H7 (cell line): ENCODE measurements at places on chromosomes 5 and 9. TPM values are rescaled to one million over a fixed set of nuclear protein-coding genes. Genes with fewer than 3 reads are reported as not detected.

DNA sequence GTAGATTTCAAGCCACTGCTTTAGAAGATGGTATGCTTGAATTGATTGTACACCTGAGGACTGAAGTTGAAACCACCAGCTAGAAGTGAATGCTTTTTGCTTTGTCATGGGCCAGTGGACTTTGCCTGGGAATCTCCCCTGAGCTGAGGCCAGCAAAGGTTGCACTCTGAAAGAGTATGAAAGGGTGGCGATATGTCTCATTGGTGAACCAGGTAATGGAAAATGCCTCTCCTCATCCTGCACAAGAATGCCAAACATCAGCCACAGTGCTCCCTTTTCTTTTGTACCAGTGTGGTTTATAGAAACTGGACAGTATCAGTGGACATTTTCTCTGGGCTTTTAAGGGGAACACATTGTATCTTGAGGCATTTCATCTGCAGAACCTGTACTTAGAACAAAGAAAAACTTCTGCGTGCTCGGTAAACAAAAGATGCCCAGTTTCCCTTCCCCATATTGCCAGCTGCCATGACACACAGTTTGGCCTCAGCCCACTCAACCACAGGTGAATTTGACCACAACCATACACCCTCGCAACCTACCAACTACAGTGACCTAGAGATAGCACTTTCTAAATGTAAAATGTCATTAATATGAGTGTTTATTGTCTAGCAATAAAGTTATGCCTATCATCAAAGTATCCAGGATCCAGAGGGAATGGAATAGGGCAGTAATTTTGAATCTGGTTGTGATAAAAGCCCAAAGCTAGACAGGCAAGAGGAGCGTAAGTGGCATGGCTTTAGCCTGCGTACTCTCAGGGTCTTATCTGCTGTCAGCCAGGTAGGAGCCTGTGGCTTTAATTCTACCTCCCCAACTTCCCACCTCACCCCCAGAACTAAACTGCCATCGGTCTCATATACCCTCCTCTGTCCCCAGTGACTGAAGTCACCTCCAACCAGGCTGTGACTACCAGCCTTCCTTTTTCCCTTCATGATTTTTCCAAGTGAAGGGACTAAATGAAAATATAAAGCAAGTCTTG, 79.5 kb upstream of the LHFPL2 start:
- DNase-seq = no peak

DNA sequence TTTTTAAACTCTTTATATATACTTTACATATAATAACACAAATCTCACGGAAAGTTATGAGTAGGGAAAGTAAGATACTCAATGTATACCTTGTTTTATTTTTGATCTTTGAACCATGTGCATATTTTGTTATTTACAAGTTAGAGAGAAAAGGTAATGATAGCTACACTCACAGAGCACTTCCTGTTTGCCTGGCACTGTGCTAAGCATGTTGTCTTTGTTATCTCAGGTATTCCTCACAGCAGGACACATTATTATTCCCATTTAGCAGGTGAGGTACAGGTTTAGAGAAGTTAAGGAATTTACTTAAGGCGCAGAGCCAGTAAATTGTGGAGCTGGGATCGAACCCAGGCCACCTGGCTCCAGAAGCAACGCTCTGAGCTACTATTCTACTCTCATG, 3.0 kb downstream of the C9 start:
- no peak for DNase-seq

GRCh38 chr5:115180165-115180709, 10.5 kb upstream of the TRIM36 start:
- DNase-seq = peak; percentile 90

GRCh38 chr9:105067895-105068580, 140.1 kb upstream of the ABCA1 start:
- DNase-seq = no peak

The PCDHB6 gene
- total RNA-seq = not detected in 2 replicates

DNA sequence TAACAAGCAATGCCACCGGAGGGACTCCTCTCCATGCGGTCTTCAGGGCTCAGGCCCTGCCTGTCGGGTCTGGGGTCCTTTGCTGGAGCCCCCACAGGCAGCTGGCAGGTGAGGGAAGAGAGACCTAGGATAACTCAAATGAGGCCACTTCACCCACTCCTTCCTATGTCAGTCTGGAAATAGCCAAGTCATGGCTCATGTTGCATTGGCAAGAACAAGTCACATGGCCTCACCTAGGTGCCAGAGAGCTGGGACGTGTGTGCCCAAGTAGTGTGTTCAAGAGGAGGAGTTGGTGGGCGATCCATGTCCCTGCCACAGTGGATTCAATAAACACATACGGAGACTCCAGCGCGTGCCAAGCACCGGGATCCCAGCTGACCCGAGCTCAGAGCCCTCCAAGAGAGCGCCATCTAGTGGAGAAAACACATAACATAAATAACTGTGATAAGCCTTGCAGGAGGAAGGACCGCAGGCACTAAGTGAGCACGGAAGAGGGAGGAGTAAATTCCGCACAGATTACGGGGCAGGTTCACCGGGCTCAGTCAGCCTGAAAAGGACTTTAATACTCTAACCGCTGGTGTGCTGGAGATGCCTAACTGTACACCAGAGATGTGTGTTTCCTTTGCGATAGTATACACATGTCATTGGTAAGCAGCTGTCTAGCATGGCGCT, 580.8 kb downstream of the CCDC171 start:
- DNase-seq = peak; percentile 84

- no peak for DNase-seq
Measured at GRCh38 chr9:86971742-86972141, 24.4 kb upstream of the GAS1 start.

DNA sequence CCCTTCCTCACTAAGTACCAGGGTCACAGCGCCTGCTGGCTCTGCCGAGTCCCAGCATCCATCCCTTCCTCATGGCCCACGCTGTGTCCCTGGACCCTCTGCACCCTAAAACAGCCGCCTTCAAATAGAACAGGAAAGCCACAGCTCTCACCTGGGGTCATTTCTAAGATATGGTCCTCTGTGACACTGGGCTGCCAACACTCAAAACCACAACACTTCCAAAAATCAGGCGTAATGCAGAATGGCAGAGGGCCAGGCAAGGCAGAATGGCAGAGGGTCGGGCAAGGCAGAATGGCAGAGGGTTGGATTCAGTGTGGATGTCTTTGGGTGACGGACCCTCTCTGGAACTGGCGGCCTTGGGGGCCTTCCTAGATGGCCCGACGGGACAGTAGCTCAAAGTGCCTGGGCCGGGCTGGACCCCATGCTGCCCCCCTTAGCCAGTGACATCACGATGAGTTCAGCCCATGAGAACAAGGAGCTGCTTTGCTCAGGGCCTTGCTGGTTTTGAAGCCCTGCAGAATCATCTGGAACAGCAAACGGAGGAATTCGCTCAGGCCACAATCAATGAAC, 35.3 kb downstream of the ZDHHC11B start:
- no peak for DNase-seq

DNA sequence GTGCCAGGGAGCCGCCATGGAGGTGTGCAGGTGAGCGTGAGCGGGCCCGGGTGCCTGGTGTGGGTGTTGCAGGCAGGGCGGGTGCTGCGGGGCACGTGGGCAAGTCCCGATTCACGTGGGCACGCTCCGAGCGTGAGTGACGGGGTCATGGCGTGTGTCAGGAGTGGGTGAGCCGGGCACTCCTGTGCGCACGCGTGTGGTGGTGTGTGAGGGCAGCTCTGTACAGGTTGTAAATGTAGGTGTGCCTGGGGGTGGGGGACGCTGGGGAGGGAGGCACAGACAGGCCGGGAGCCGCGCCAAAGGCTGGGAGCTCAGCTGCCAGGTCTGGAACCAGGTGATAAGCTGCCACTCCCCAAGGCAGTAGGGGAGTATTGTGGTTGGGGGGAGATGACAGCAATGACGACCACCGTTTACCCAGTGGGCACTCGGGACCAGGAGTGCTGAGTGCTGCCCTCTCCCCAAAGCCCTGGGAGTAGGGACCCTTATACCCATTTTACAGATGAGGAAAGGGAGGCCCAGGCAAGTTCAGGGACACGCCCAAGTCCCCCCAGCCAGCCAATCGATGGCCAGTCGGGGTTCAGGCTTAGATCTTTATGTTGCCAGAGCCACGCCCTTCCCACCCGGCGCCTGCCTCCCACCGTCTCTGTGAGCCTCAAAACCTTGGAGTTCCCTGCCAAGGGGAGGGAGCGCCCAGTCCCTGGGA, 9.6 kb downstream of the NCS1 start:
- DNase-seq = no peak

The PLGRKT gene
- 28.2 and 32.3 TPM in 2 replicates for total RNA-seq

The BRD3OS gene
- 16.2 and 25.7 TPM in 2 replicates for total RNA-seq

- DNase-seq = no peak
Measured at GRCh38 chr9:109996936-109997580, 210.9 kb downstream of the C9orf152 start.

DNA sequence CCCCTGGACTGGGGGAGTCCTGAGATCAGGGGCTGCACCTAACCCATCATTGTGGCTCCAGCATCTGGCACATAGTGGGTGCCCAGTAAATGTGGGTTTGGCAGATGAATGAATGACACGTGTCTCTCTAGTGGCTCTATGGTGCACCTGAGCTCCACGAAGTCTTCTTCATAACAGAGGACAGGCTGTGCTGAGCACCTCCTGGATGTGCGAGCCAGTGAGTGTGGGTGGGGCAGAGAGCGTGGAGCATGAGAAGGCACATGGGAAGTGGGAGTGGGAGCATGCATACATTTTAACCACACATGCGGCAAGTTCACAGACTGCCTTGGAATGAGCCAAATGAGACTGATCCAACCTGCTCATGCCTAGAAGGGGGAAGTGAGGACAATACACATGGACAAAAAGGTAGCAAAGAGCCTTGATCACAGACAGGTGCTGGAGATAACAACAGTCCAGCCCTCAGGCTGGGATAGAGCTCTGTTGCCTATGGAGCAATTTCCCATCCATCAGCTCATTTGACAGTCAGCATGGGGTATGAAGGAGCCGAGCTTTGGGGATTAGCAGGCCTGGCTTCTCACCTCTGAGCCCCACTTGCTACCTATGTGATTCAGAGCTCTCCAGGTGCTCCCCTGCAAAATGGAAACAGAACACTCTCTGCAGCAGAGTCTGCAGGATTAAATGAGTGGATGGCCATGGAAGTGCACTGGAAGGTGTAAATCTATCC, 76.2 kb upstream of the TBC1D2 start:
- no peak for DNase-seq

DNA sequence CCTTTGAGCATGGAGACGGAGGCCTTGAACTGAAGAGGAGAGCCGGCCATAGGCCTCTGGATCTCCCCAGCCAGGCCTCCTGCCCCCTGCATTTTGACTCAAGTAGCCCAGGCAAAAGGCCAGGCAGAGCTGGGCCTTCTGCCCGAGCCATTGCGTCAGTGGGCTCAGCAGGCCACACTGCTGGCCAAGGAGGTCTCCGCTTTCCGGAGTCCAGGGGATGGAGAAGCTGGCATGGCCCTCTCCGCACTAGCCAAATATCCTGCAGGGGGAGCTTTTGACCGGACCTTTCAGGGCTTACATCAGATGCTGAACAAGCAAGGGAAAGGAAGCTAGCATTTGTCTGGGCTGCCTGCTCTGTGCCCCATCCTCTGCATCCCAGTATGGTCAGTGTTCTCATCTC, 386.8 kb downstream of the TRIM36 start:
- peak; percentile 54 for DNase-seq

The IFNA13 gene
- not detected in 2 replicates for total RNA-seq

- DNase-seq = no peak
Measured at GRCh38 chr5:41883243-41883642, 13.0 kb upstream of the OXCT1 start.

- no peak for DNase-seq
Measured at GRCh38 chr9:37550781-37551180, 25.4 kb downstream of the FBXO10 start.

- no peak for DNase-seq
Measured at GRCh38 chr9:35960039-35960655, 2.2 kb upstream of the OR2S2 start.

GRCh38 chr9:125807079-125807478, 59.9 kb downstream of the PBX3 start:
- no peak for DNase-seq

The HAUS6 gene
- 36.1 and 56.1 TPM in 2 replicates for total RNA-seq

The RNF183 gene
- total RNA-seq = 0.78 TPM in 1 of 2 replicates, not detected in the other

GRCh38 chr5:76207120-76207519, 123.9 kb downstream of the SV2C start:
- DNase-seq = no peak

DNA sequence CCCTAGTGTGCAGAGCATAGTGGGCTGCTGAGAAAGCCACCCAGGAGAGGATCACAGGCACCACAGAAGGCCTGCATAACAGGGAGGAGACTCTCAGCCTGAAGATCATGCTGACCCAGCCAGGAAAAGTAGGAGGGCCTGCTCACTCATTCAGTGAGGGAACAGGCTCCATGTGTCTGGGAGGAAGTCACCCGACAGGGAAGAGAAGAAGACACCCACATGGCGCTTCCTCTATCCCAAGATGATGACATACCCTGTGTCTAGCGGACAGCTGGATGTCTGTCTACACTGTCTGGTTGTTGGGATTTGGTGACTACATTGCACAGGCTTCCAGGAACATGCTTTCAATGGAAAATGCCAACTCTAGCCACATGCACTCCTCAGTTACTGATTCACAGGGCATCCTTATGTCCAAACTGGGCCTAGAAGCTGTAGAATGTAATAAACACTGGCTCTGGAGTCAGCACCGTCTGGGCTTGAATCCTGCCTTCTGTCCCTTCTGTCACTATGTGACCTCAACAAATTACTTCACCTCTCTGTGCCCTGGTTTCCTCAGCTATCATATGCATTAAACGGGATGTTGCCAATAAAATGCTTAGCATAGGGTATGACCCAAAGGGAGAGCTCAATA, 47.6 kb downstream of the KLHL3 start:
- no peak for DNase-seq

The RELL2 gene
- total RNA-seq = 7.4 and 8.9 TPM in 2 replicates
